Left hindlimb (tissue), 1 donor: ENCODE measurements at places on chromosomes 2 and 18.

- DNase-seq: no peak
These were observed 3.0 kb downstream of the ABHD3 start for GRCh38 chr18:21701621-21702020.

DNA sequence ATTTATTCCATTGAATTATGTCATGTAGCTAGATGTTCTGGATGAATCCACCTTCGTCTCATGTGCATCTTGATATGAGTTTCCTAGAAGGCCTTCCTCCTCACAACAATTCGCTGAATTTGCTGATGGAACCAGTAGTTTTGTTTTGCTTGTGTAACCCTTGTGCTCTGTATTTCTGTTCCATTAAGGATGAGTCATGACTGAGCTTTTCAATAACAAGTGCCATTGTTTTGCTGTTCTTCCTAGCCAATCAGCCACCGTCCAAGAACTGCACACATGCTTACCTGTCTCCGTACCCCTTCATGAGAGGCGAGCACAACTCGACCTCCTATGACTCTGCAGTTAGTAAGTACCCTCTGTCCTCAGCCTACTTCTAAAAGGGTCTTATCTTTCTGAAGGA lies 2.3 kb downstream of the TMEM182 start:
- DNase-seq: no peak

GRCh38 chr2:8234757-8235374 lies 447.0 kb upstream of the ID2 start:
- DNase-seq: no peak

DNA sequence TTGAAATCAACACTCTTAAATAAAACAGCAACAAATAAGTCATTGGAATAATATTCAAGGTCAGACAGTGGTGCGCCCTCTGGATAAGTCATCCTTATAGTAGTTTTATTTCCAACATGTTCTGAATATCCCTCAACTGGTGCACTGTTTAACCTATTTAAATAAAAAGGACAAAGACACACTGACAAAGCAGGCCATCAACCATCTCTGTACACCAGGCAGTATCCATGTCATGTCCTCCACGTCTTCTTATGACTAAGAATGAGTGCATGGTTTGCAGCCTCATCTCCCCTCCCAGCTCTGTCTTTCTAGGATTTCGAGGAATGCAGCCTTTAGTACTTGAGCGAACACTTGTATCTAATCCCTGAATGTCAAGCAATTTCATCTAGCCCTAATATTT lies 42.4 kb downstream of the ST3GAL5 start:
- no peak for DNase-seq

- DNase-seq: no peak
These were observed 29.6 kb downstream of the CYRIA start for GRCh38 chr2:16635791-16636699.
